Tibial artery (tissue), 4 donors: ENCODE measurements at places on chromosomes 4 and X.

- no peaks in the 10 kb centered on the region for H3K36me3 ChIP-seq
- H3K27me3 ChIP-seq, result peaks cover 25% of the 10 kb centered on the region
- no peak overlapping the region for H3K27ac ChIP-seq
- no peak overlapping the region for H3K4me3 ChIP-seq
Measured at GRCh38 chr4:8179074-8179473, 20.0 kb upstream of the SH3TC1 start.

- H3K4me3 ChIP-seq, result no peak overlapping the region
- H3K27me3 ChIP-seq, result no peaks in the 10 kb centered on the region
- no peak for DNase-seq
- no peak overlapping the region for H3K27ac ChIP-seq
- H3K4me1 ChIP-seq, result no peaks in the 10 kb centered on the region
- peaks cover 4% of the 10 kb centered on the region for H3K36me3 ChIP-seq
Measured at GRCh38 chrX:46456125-46456922, 88.9 kb downstream of the ZNF674 start.

DNA sequence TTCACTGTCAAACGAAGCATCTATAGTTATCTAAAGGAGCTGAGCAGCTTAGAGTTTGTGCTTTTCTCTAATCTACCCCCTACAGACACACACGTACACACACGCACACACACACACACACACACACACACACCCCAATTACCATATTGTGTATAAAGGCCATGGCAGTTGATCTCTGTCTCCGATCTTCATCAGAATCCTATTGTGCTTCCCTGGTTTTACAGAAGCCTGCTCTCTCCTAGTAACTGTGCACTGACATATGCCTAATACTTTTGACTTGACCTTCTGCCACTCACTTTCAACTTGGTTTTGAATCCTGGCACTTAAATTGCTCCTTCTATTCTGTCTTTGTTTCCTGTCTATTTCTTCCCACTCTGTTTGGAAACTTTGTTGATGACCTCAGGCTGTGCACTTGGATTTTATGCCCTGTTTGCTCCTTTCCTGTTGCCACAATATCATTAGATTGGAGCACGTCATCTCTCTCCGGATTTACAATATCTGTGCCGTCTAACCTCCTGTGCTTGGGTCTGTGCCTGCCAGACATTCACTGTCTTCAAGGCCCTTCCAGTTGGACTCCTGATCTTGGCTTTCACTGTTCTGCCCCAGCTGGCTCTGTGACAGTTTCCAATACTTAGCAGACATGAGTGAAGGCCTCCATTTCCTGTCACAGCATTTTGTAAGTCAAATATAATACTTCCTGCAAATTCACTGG is 928.1 kb downstream of the FAT4 start:
- H3K36me3 ChIP-seq, result no peaks in the 10 kb centered on the region
- DNase-seq, result peak; percentile 63
- no peaks in the 10 kb centered on the region for H3K27me3 ChIP-seq
- no peak overlapping the region for H3K27ac ChIP-seq

DNA sequence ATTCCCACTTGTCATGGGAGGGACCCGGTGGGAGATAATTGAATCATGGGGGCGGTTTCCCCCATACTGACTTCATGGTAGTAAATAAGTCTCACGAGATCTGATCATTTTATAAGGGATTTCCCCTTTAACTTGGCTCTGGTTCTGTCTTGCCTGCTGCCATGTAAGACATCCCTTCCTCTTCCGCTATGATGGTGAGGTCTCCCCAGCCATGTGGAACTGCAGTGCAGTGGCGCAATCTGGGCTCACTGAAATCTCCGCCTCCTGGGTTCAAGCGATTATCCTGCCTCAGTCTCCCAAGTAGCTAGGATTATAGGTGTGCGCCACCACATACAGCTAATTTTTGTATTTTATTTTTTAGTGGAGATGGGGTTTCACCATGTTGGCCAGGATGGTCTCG is 2.9 kb downstream of the HPGDS start:
- no peaks in the 10 kb centered on the region for H3K36me3 ChIP-seq
- H3K27ac ChIP-seq, result no peak overlapping the region
- peaks cover 4% of the 10 kb centered on the region for H3K4me1 ChIP-seq
- H3K4me3 ChIP-seq, result no peak overlapping the region
- no peak for DNase-seq

DNA sequence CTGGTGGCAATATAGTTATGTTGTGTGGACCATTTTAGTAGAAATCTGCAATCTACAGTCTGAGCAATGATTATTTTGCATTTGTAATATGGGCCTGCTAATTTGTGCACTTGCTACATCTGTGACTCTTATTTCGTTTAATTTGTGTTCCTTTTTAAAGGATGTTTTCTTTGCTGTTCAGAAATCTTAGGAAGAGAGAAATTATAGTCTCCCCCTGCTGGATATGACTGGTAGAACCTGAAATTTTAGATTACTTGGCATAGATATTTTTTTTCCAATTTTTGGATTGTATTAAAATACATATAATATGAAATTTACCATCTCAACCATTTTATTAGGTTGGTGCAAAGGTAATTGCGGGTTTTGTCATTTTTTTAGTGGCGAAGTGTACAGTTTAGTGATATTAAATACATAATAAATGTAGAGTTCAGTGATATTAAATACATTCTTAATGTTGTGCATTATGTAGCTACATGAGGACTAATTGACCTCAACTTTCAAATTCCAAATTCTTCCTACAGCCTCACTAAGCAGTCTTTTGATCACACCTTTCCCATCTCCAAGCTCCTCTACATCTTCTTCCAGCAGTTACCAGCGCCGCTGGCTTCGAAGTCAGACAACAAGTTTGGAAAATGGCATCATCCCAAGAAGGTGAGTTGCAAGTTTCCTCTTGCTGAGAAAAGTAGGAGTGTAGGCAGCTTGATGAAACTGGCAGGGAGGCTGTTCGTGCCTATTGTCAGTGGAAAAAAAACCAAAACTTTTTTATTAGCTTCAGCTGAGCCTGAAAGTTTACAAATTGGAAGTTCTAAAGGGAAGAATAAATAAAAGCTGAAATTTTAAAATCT is 82.2 kb downstream of the FNIP2 start:
- H3K4me1 ChIP-seq, result no peaks in the 10 kb centered on the region
- peaks cover 13% of the 10 kb centered on the region for H3K36me3 ChIP-seq
- peak overlapping the region; percentile 8 for H3K27ac ChIP-seq
- no peak overlapping the region for H3K4me3 ChIP-seq

GRCh38 chr4:74338792-74339333 is 26.1 kb upstream of the EREG start:
- no peak overlapping the region for H3K27ac ChIP-seq
- H3K36me3 ChIP-seq, result no peaks in the 10 kb centered on the region
- no peak for DNase-seq
- no peak overlapping the region for H3K4me3 ChIP-seq
- no peaks in the 10 kb centered on the region for H3K27me3 ChIP-seq

GRCh38 chrX:13223868-13224567 is 95.8 kb downstream of the ATXN3L start:
- no peak overlapping the region for H3K4me3 ChIP-seq
- H3K36me3 ChIP-seq, result no peaks in the 10 kb centered on the region
- no peak for DNase-seq
- no peaks in the 10 kb centered on the region for H3K4me1 ChIP-seq

GRCh38 chr4:9942139-9942538 is 79.2 kb downstream of the SLC2A9 start:
- DNase-seq, result no peak
- no peak overlapping the region for H3K4me3 ChIP-seq
- no peak overlapping the region for H3K27ac ChIP-seq
- H3K36me3 ChIP-seq, result peaks cover 4% of the 10 kb centered on the region
- H3K27me3 ChIP-seq, result no peaks in the 10 kb centered on the region
- no peaks in the 10 kb centered on the region for H3K4me1 ChIP-seq

DNA sequence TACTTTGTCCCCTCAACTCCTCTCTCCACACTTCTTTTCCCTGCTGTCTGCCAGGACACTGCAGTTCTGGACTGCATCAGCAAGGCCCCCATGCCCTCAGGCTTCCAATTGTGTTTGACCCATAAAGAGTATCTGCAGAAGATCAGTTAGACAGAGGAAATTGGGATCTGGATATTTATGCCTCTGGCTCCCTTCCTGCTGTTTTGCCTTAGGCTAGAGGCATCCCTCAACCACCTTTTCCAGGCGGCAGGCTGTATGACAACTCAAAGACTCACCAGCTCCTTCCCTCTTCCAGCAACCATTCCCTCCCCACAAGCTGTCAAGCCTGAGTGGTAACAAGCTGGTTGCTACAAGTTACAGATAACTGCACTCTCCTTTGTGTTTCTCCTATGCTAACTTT is 66.4 kb upstream of the NDP start:
- no peak overlapping the region for H3K4me3 ChIP-seq
- H3K27me3 ChIP-seq, result no peaks in the 10 kb centered on the region
- H3K27ac ChIP-seq, result no peak overlapping the region
- H3K36me3 ChIP-seq, result no peaks in the 10 kb centered on the region
- no peak for DNase-seq

DNA sequence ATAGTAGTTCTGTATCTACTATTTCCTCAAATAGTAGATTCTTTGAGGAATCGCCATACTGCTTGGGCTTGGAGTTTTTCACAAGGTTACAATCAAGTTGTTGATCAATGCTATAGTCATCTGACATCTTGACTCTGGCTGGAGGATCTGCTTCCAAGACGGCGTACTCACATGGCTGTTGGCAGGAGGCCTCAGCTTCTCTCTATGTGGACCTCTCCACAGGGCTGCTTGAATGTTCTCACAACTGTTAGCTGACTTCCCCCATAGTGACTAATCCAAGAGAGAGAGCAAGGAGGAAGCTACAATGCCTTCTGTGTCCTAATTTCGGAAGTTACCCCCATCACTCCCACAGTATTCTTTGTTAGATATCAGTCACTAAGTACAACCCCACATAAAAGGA is 10.3 kb downstream of the EGFL6 start:
- no peaks in the 10 kb centered on the region for H3K4me1 ChIP-seq
- H3K36me3 ChIP-seq, result no peaks in the 10 kb centered on the region
- no peak for DNase-seq
- H3K27me3 ChIP-seq, result no peaks in the 10 kb centered on the region

GRCh38 chrX:69185141-69185540 is 19.9 kb upstream of the PJA1 start:
- no peak overlapping the region for H3K27ac ChIP-seq
- H3K4me3 ChIP-seq, result no peak overlapping the region
- H3K36me3 ChIP-seq, result no peaks in the 10 kb centered on the region
- no peaks in the 10 kb centered on the region for H3K4me1 ChIP-seq
- no peak for DNase-seq
- no peaks in the 10 kb centered on the region for H3K27me3 ChIP-seq

DNA sequence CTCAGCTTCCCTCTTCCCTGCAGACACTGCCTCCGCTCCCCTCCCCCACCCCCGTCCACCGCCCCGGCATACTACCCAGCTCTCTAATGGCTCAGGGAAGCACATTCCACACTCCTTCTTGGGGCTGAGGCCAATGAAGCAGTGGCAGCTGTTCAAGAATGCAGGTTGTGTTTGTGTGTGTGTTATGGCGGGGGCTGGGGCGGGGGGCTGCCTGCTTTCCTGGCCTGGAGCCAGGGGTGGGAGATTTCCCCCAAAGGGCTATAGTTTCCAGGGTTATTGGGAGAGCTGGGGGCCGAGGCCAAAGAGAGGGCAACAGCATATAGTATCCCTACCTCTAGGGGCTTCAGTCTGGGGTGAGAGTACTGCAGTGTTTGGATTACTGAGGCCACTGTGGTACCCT is 149.4 kb downstream of the EFNB1 start:
- H3K27me3 ChIP-seq, result no peaks in the 10 kb centered on the region
- H3K4me3 ChIP-seq, result no peak overlapping the region
- no peak overlapping the region for H3K27ac ChIP-seq
- H3K36me3 ChIP-seq, result no peaks in the 10 kb centered on the region
- DNase-seq, result no peak
- no peaks in the 10 kb centered on the region for H3K4me1 ChIP-seq

- H3K36me3 ChIP-seq, result no peaks in the 10 kb centered on the region
- no peak for DNase-seq
- no peaks in the 10 kb centered on the region for H3K4me1 ChIP-seq
- H3K27me3 ChIP-seq, result no peaks in the 10 kb centered on the region
Measured at GRCh38 chr4:175306436-175306835, 388.3 kb downstream of the ADAM29 start.

GRCh38 chrX:44439242-44439794 is 95.8 kb upstream of the EFHC2 start:
- no peak overlapping the region for H3K27ac ChIP-seq
- H3K4me3 ChIP-seq, result no peak overlapping the region
- H3K4me1 ChIP-seq, result no peaks in the 10 kb centered on the region
- no peaks in the 10 kb centered on the region for H3K27me3 ChIP-seq

DNA sequence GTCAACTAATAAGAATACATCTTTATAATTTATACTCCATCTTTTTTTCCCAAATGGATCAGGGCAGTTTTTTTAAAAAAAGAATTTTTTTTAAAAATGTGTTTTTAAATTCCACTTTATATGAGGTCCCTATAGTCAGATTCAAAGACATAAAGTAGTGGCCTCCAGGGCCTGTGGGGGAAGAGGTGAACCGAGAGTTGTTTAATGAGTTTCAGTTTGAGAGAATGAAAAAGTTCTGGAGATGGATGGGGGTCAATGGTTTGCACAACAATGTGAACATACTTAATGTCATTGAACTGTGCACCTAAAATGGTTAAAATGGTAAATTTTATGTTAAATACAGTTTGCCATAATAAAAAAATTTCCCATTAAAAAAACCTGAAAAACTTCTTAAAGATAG is 53.8 kb downstream of the ZNF827 start:
- H3K4me1 ChIP-seq, result peaks cover 43% of the 10 kb centered on the region
- no peak overlapping the region for H3K4me3 ChIP-seq
- H3K27ac ChIP-seq, result no peak overlapping the region
- DNase-seq, result no peak
- H3K27me3 ChIP-seq, result no peaks in the 10 kb centered on the region
- H3K36me3 ChIP-seq, result no peaks in the 10 kb centered on the region

- H3K4me3 ChIP-seq, result no peak overlapping the region
- no peaks in the 10 kb centered on the region for H3K4me1 ChIP-seq
- H3K27ac ChIP-seq, result no peak overlapping the region
- no peaks in the 10 kb centered on the region for H3K27me3 ChIP-seq
- peaks cover 33% of the 10 kb centered on the region for H3K36me3 ChIP-seq
Measured at GRCh38 chrX:103674531-103675454, 11.7 kb downstream of the MORF4L2 start.

DNA sequence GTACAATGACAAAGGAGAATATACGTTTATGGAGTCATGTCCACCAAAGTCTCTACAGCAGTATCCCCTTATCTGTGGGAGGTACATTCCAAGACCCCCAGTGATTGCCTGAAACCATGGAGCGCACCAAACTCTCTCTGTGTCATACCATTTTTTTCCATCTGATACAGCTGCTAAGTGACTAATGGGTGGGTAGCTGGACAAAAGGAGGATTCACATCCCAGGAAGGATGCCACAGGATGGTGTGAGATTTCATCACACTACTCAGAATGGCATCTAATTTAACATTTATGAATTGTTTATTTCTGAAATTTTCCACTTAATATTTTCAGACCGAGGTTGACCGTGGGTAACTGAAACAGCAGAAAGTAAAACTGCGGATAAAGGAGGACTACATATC is 49.8 kb upstream of the AGA start:
- H3K27me3 ChIP-seq, result no peaks in the 10 kb centered on the region
- DNase-seq, result no peak
- no peaks in the 10 kb centered on the region for H3K4me1 ChIP-seq
